CD8-positive, alpha-beta T cell (primary cell): ENCODE measurements at places on chromosomes 5 and 9.

GRCh38 chr9:135048046-135048757, 39.3 kb upstream of the OLFM1 start:
- no peak for DNase-seq

GRCh38 chr5:1772634-1773033, 27.0 kb downstream of the MRPL36 start:
- DNase-seq: no peak

DNA sequence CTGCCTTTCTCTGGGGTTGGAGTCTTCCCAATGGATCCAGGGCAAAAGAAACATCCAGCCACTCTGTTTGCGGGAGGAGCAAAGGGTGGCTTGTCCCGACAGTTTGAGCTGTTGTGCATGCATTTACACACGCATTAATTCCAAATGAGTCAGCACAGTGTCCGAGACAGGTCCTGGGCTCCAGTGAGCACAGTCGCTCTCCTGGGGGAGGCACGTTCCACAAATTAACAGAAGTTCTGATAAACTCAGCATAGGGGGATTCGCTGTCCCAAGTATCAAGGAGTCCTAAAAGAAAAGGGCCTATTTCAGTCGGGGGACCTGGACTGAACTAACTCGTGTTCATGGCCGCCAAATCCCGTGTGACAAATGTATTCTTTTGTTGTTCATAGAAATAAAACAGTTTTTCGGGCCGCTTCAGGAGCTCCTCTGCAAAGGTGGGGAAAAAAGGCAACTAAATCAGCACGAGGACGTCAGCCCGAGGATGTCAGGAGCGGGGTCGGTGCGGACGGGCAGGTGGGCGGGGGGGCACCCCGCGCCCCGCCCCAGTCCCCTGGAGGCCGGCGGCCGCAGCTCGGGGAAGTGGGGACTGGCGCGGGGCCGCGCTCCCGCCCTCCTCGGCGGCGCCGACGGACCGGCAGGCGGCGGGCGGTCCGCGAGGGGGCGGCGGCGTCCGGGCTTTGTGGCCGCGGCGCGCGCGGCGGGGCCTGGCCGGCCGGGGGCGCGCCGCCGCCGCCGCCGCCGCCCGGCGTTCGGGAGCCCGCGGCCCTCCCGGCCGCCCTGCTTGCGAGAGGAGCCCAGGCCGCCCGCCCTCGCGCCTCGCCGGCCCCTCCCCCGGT, at the start of gene MSANTD3:
MSANTD3 (plus strand) TSS at position 614 of the 836 bp plus-strand sequence. CDS start 14,796 bp downstream, outside the sequence.
- peak; percentile 20 for DNase-seq

DNA sequence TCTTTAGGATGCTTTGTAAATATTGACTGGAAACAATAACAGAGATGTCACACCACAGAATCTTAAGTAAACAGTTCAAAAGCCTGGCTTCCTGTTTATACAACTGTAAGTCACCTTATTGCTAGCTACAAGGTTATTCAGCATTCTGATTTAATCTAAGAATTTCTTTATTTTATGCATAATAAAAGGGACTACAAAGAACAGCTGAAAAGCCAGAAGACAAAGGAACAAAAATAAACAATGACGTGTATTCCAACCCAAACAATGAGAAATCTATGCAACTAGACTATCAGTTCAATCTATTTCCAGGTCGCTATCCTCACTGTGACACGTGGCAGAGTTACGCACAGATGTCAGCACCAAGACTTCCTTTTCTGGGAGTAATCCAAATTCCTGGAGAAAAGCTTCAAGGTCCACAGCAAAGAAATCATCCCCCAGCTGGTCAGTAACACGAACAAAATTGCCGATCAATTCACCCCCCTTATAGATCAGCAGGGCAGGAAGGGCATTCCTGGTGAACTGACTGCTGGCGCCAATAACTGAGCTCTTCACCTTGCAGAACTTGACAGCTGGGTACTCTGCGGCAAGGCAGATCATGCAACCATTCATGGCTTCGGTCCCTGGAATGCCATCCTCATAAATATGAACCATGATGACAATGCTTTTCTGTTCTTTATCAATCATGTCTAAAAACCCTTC, 8.4 kb downstream of the PDCL start:
- no peak for DNase-seq

DNA sequence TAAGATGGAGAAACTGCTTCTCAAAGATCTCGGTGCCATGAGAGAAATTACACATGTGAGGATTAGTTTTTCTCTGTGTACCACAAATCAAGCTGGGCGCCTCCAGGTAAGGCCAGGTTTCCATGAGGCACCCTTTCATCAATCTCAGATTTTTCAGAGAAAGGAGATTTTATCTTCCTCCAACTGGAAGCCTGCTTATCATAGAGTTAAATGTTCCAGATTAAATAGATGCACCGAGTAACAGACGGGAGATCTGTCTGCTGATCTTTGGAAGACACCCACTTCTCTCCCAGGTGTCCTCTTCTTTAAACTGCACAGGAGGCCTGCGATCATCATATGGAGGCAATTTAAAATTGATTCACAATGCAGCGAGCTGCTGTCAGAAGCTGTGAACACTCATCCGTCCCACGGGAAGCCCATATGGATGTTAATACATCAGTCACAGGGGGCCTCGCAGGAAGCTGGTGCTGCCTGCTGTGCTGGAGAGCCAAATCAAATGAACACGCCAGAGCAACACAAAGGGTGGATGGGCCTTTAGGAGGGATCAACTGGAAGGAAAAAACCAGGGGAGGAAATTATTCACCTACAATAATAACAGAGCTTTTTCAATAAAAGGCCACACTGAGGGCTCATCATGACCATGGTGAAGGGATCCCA, 93.3 kb downstream of the TLE1 start:
- no peak for DNase-seq

GRCh38 chr9:91086657-91087461, 274.9 kb downstream of the AUH start:
- DNase-seq: no peak

DNA sequence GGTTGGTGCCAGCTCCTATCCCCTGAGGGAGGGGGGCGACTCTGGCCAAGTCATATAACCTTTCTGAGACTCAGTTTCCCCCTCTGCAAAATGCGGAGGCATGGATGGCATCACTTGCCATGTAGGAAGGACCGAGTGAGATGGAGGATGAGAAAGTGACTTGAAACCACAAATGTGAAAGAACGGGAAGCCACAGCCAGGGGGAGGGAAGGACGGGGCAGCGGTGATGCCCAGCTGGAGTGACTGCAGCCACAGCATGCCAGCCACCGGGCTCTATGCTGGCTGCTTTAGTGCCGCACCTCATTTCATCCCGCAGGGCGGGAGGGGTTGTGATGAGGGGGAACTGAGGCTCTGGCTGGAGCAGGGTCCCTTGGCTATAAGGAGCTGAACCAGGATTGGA, 74.5 kb downstream of the HMCN2 start:
- no peak for DNase-seq

DNA sequence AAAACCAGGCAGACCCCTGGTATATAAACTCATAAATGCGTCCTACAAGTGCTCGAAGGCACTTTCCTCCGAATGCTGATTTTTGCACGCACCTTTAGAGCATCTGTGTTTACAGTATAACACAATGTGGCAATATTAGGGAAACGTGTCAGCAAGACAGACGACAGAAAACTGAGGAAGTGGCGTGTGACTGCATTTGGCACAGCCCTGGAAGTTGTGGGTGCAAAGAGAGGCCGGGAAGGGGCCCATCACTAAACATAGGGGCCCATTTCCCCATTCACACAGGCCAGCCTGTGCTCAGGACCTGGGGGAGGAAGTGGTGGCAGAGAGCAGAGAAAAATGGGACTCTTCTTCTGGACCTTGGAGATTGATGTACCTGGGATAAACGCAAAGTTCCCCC, 48.2 kb downstream of the RASGEF1C start:
- no peak for DNase-seq

- DNase-seq: no peak
Observed at GRCh38 chr5:159459951-159460538, 129.8 kb upstream of the IL12B start.

- no peak for DNase-seq
Observed at GRCh38 chr5:108145351-108145750, 236.5 kb downstream of the FBXL17 start.

GRCh38 chr5:56071470-56071869, 76.7 kb upstream of the IL6ST start:
- DNase-seq: no peak

- no peak for DNase-seq
Observed at GRCh38 chr5:157362012-157362411, 96.1 kb downstream of the CYFIP2 start.

GRCh38 chr5:102660111-102660510, 95.0 kb upstream of the PAM start:
- DNase-seq: no peak

DNA sequence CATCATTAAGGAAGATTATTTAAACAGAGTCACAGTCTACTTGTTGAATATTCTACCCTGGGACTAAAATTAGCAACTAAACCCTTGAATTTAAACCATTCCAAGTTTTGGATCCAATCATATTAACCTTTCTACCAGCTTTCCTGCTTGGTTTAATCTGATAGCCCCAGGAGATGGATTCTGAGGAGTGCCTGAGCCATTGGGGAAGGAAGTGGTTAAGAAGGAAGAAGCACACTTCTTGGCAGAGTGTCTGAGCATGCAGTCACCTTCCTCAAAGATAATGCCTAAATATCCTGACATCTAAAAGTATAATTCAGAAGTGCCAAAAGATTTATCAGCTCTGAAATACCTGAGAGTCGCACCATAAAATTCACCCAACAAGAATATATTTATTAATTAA, 74.1 kb upstream of the SNCAIP start:
- DNase-seq: no peak

GRCh38 chr9:137749511-137749910, 128.1 kb upstream of the CACNA1B start:
- no peak for DNase-seq

DNA sequence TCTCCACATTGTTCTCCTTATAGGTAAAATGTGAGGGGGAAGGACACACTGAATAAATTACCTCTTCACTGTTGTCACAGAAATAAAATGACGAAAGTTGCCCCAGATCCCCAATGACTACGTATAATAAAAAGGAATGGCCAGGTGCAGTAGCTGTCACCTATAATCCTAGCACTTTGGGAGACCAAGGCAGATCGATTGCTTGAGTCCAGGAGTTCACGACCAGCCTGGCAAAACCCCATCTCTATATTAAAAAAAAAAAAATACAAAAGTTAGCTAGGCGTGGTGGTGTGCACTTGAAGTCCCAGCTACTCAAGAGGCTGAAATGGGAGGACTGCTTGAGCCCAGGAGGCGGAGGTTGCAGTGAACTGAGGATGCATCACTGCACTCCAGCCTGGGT, 82.2 kb upstream of the APC start:
- DNase-seq: no peak

DNA sequence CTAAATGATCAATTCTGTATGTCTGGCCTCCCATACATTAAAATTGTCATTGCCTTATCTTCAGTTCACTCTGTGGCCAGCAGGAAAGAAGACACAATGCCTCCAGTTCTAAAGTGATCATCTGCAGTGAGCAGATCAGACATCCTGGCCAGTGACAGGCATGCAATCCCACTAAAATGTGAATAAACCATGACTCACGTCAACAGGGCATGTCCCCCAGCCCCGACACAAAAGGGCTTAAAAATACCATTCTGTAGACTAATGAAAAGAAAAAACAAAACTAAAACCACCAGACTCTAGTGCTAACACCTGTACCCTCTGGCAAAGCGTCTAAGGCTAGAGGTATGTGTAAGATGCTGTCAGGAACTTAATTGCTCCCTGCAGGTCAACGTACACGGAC, 38.5 kb downstream of the DDX31 start:
- no peak for DNase-seq
